ENCODE measurements at places on chromosomes 7 and 10.

DNA sequence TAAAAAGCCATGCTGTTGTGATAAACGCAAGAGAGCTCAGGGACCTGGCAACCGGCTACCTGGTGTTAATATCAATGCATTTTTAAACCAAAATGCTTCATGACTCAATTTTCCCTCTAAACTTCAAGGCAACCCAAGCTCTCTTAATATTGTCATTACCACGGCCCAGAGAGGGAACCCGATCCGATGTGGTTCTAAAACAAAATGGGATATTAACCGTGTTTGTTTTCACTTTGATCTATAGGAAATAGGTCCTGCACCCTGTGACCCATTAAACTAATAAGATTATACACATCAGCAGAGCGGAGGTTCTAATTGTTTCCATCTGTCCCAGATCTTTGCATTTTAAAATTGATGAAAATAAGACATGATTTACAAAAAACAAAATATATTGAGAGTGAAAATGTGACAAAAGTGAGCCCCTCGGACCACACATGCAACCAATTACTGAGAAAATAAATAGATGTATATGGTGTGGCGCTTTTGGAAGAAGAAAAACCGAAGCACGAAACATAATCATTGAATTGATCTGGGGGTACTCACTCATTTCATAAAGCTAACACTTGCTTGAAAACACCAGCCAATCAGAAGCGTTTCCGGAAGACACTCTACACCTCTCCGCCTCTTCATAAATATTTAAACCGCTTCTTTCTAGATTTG is 290.3 kb upstream of the NFE2L3 start:
- no peak for DNase-seq

DNA sequence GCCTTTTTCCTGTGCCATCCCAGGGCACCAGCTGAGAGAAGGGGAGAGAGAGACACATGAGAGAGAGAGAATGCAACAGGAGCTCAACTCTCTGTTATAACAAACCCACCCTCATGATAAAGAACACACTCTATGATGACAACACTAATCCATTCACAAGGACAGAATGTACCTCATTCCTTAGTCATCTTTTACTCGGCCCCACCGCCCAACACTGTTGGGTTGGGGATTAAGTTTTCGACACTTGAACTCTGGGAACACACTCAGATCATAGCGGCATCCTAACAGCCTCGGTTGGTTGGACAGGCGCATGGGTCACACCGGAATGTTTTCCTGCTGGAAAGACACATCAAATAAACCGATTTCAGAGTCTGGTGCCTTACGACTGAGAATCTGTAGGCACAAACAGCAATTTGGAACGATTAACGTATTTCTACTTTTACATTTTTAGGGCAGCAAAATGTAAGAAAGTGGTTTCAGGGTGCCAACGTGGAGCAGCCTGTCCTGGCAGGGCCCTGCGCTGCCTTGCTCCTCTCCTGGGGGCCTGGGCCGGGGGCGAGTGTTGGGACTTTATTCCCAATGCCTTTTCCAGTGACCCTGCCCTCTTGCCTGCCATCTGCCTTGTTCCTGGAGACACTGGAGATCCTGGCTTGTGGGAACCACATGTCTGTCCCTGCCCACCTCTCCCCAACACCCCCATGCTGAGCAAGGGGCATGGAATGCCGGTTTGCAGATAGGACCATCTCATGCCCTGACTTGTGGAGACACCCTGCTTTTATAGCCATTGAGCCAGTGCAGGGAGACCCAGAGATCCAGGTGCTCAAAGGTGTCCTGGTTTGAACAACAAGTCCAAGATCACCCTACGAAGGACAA is 287.0 kb downstream of the TCERG1L start:
- DNase-seq = no peak

- DNase-seq = no peak
Measured at GRCh38 chr10:16352146-16352545, 84.7 kb upstream of the PTER start.

GRCh38 chr7:95927756-95928155 is 155.4 kb downstream of the DYNC1I1 start:
- no peak for DNase-seq

DNA sequence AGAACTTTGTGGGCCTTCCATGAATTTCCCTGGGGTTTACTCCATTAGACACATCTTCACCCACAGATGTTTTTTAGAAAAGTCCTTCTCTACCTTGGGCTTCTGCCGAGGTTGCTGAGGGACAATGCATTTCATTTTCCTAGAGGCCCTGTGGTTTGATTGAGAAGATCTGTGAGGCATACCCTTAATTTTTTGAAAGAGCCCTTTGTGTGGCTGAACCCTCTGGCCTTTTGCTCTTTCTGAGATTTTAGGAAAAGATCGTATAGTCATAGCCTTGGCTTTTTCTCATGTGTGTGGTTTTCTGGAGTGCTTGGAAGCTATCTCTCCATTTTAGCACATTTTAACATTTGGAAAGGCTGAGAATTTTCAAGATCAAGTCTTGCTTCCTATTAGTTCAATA is 119.8 kb upstream of the LYZL1 start:
- no peak for DNase-seq

- DNase-seq = no peak
Measured at GRCh38 chr7:26011039-26011696, 140.8 kb upstream of the NFE2L3 start.

DNA sequence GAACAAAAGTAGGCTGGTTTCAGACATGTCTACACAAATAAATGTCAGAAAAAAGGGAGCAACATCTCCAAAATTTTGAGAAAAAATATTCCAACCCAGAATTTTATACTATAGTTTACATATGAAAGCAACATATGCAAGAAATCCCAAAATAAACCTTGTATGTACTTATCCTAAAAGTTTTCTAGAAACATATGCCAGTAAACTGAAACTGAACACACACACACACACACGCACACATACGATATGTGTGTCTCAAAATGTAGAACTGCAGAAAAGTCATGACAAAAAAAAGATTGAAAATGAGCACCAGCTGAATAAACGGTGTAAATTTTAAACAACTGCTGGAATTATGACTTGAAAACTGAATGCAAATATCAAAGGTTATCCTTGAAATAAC is 81.0 kb downstream of the VPS41 start:
- DNase-seq = no peak

GRCh38 chr10:19592276-19592675 is 224.0 kb upstream of the PLXDC2 start:
- DNase-seq = no peak

DNA sequence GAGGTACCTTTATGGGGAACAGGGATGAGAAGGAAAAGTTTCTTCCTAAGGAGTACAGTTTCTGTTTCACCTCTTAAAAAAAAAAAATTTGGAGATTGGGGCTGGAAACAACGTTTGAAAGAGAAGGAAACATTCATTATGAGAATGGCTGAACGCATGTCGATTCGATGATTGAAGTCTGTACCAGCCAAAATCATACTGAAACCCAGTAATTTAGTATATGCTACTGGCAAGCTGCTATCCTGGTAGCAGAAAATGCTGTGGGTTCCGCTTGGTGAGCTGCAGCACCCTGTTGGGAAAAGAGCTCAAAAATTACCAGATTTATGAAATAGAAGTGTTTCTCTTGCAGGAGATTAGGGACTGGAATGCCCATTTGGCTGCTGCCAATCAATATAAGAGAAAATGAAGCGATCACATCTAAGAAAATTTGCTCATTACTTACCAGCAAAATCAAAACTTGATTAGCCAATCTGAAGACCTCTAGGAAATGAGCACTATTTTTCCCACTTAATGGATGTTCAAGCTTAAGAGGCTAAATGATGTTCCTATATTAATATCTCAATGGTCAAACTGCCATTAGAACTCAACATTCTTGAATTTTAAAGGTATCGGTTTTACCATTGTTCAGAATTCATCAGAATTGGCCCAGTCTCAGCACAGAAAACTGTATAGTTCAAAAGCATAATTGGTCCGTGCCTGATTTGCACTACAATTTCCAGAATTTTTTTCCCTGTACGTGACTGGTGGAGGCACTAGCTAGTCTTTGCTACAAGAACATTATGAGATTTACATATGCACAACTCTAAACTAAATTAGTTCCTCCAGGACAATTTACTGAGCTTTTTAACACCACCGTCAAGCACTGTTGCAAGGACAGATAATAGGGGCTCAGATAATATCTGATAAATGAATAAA is 1.2 kb upstream of the ITGB1 start:
- DNase-seq = no peak

GRCh38 chr10:126131341-126131740 is 235.0 kb downstream of the FANK1 start:
- no peak for DNase-seq

GRCh38 chr7:2657920-2658671 is 26.3 kb downstream of the TTYH3 start:
- DNase-seq = no peak

- no peak for DNase-seq
Measured at GRCh38 chr10:36109399-36110023, 467.4 kb upstream of the FZD8 start.

- no peak for DNase-seq
Measured at GRCh38 chr7:149885191-149886017, 11.6 kb downstream of the ATP6V0E2 start.

DNA sequence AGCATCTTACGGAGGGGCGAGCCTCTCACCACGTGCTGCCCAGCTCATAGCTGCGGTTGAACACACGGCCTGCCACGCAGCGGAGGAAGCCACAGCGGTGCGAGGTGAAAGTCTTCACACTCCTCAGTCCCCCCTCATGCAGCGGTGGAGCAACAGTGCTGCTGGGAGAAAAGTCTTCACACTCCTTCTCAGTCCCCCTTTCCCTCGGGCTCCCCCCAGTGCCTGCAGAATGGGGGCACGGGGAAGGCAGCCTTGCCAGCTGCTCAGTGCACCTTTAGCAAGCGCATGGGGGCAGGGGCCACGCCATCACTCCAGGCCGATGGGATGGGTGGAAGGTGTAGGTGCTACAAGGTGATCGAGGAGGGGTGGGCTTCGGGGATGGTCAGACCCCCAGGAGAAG is 206.3 kb upstream of the TCERG1L start:
- no peak for DNase-seq

- DNase-seq = no peak
Measured at GRCh38 chr7:20013536-20013935, 203.6 kb downstream of the MACC1 start.
